Fibroblast of upper back skin (primary cell): ENCODE measurements at places on chromosomes 5 and 9.

- no peak for DNase-seq
Measured at GRCh38 chr5:10489810-10490426, 48.2 kb downstream of the ROPN1L start.

DNA sequence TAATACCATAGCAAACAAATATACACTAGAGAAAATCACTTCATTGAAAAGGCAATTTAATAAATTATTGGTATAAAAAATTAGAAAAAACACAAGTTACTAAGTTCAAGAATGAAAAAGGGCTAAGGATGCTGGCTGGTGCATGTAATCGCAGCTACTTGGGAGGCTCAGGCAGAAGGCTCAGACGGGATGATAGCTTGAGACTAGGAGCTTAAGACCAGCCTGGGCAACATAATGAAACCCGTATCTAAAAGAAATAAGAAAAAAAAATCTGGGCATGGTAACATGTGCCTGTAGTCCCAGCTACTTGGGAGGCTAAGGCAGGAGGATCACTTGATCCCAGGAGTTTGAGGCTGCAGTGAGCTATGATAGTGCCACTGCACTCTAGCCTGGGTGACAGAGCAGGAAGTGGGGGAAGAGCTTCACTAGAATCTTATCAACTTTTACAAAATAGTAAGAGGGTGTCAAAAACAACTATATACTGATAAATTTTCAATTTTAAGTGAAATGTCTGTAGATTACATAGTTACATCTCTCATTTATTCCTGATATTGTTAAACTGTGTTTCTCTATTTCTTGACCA, 42.2 kb upstream of the PPP2CA start:
- no peak for DNase-seq

- DNase-seq: peak; percentile 2
Measured at GRCh38 chr5:97089149-97089801, 53.1 kb downstream of the LIX1 start.

DNA sequence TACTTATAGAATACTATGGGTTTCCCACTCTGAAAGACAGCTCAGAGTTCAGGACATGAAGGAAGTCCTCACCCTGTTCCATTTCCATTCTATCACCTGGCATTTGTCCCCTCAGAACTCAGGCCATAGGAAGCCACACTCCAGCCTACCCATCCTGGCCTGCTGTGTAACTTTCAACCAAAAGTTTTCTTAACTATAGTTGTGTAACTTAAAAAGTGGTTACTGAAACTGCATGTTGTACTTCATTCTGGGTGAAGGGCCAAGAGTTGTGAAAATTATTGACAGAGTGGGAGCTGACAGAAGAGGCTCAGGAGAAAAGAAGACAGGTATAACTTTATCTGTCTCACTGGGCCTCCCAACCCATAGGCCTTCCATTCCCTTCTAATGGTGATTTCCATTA, 212.5 kb downstream of the RAB3C start:
- no peak for DNase-seq

- DNase-seq: no peak
Measured at GRCh38 chr5:78644741-78645300, 3.8 kb downstream of the LHFPL2 start.

GRCh38 chr9:98943682-98944056, at the start of gene COL15A1:
Gene COL15A1 (plus strand): TSS chr9:98943907. CDS start chr9:98944062, 155 bp downstream.
- DNase-seq: no peak

DNA sequence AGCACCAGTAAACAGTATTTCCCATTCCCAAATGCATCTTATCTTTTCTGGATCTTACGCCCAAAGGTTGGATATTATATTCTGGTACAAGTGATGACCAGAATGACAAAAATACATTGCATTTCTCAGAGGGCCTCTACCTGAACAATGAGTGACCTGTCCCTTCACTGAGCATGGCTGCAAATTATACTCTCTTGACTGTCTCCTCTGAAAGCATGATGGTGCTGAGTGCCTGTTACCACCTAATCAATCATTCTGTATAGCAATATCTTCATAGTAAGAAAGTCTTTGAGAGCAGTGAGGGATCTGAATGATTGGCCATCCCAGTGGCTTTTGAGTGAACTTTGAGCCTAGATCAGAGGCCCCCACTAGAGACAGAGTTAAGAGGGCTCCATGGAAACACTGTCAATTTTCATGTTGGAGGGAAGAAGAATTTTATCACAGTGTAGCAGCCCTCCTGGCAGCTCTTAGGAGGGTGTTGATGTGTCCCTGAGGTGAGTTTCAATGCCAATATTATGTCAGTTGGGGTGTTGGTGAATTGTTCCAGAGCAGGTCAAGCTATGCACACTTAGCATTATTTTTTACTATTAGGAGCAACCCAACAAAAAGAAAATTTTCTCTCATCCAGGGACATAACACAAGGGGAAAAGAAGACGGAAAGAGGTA, 171.7 kb downstream of the MARCHF11 start:
- DNase-seq: no peak

GRCh38 chr9:21616082-21616778, 134.1 kb upstream of the IFNE start:
- DNase-seq: peak; percentile 95

- peak; percentile 13 for DNase-seq
Measured at GRCh38 chr5:160539431-160539830, 117.8 kb downstream of the PTTG1 start.

- peak; percentile 25 for DNase-seq
Measured at GRCh38 chr5:142391058-142391845, 66.4 kb upstream of the SPRY4 start.

- no peak for DNase-seq
Measured at GRCh38 chr9:134406366-134407120, 80.3 kb downstream of the RXRA start.

DNA sequence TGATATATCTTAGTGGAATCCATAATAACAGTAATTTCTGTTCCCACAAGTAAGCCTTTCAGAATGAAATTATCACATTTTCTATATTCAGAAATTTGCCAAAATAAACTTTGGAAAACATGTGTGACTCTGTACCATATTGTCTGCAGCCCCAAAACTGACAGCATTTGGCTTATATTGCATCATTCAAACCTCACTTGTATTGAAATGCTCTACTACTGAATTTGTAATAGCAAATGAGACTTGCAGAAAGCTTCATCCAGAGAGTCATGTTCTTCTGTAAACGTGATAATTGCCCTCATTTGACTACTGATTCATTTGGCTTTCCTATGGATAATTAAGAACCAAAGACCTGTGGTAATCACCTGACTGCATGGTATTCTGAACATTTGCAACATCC, 1249.5 kb upstream of the CDH18 start:
- DNase-seq: peak; percentile 58

- peak; percentile 8 for DNase-seq
Measured at GRCh38 chr5:170273968-170274710, 23.4 kb downstream of the LCP2 start.
